Fibroblast of lung (primary cell): ENCODE measurements at places on chromosomes 1 and 21. TPM values are rescaled to one million over a fixed set of nuclear protein-coding genes. Genes with fewer than 3 reads are reported as not detected.

Gene AKR7A3
- 0.33 and 0.51 TPM in 2 replicates for total RNA-seq

Gene KISS1
- 0.17 TPM in 1 of 2 replicates, not detected in the other for total RNA-seq

Gene HS2ST1
- total RNA-seq: 22.5 and 24.7 TPM in 2 replicates

Gene LRRC53
- total RNA-seq: not detected in 2 replicates

Gene LCE1D
- total RNA-seq: not detected in 2 replicates

Gene CRNN
- total RNA-seq: not detected in 2 replicates
